Tibial nerve (tissue), 4 donors: ENCODE measurements at places on chromosomes 4 and X. TPM values are rescaled to one million over a fixed set of nuclear protein-coding genes. Genes with fewer than 3 reads are reported as not detected.
A peak's percentile ranks its signal among the peaks of the same experiment; 100 is the strongest.

WNK3 gene
- 2.0 TPM for total RNA-seq

RBM46 gene
- not detected for total RNA-seq

KCND1 gene
- 4.4 TPM for total RNA-seq

RHOXF2 gene
- total RNA-seq = not detected

AWAT2 gene
- not detected for total RNA-seq

MRFAP1L1 gene
- 51.6 TPM for total RNA-seq

NAT8L gene
- total RNA-seq = 11.1 TPM

NPY1R gene
- 4.8 TPM for total RNA-seq

SORBS2 gene
- 45.3 TPM for total RNA-seq

DNA sequence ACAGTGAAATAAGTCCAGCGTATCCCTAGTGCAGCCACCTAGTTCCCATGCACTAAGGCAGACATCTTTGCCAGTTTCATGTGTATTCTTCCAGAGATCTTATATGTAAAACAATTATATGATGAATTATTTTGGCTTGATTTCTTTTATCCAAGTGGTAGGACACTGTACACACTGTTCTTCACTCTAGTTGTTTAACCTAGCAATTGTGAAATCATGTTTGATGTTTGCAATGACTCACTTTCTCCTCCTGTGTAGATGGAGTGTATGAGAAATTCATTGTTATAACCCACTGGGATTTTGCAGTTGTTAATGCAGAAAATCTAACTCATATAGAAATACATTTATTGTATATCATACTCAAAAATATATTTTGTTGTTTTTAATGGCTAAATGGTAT, 17.5 kb upstream of the TBC1D1 start:
- no peak for DNase-seq

- no peak for DNase-seq
Measured at GRCh38 chrX:53376888-53377287, 45.6 kb downstream of the SMC1A start.

DNA sequence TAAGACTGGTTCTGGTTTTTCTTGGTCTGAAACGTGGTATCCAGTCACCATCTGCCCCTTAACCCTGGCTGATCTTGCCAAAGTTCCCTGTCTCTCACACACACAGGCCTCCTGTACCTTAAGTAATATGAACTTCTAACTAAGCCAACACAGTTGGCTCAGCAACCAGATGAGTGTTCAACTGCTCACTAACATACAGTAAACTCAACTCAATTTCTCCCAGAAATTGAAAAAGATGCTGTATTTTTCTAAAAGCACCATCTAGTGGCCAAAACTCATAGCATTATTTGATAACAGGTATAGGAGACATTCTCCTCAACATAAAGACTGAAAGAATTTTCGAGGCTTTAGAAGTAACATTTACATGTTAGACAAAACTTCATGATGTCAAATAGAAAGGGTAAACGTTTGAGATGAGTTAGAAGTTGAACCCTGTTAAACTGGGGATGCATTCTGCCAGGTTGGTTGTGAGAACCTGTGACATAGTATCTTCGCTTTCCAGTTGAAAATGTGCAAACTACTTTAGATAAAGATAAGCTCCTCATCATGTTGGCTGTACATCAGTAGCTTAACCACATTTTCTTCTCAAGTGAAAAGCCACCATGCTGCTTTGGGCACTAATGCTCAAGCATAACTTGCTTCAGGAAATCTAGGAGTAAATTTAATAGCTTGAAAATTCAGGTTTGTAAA, 31.2 kb downstream of the CCNI start:
- no peak for DNase-seq

- DNase-seq = no peak
Measured at GRCh38 chr4:7529368-7530080, 94.8 kb upstream of the PSAPL1 start.

DNA sequence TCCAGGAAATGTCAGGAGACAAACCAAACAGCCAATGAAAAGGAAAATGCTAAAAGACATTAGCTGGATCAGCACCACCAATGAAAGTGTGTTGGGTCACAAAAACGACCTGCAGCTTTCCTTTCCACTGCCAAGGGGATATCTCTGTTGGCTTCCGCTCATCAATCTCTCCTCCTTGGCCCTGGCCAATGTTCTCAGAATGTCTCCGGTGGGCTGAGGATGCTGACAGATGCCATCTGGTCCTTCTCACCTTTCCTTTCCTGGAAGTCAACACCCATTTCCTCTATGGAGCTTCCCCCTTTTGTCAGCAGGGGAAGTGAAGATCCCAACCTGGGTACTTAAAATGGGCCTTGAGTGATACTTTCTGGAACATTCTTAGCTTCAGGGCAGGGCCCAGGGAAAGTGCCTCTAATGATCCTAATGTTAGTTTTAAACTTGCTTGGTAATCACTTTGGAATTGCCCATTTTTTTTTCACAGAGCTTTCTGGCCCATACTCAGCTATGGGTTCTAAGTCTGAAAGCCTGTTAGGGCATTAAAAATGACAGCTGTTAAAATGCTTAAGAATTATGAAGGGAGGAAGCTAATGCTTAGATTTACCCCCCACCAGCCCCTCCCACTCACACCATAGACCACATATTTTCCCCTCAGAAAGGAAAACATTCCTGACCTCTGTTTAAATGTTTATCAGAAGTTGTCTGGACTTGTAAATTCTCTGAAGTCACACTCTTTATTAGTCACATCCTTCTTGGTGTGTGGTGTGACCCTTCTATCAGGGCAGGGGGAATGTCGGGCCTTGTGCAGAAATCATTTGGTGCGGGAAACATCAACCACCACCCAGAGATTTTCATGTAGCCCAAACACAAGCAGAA, 29.2 kb downstream of the IGFBP7 start:
- no peak for DNase-seq

DNA sequence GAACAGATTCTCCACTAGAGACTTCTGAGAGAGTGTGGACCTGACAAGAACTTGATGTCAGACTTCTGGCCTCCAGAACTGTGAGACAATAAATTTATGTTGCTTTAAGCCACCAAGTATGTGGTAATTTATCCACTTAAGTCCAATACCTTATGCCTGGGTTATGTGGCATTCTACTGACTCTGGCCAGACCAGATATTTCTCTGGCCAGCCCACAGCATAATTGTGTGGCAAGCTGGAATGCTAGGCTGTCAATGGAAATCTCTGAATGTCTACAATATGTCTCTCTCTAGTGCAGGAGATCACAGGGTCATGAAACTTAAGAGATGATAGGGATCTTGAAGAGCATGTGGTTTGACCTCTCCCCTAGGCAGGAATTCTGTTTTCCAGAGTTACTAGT, 251.0 kb downstream of the ZNF674 start:
- no peak for DNase-seq

DNA sequence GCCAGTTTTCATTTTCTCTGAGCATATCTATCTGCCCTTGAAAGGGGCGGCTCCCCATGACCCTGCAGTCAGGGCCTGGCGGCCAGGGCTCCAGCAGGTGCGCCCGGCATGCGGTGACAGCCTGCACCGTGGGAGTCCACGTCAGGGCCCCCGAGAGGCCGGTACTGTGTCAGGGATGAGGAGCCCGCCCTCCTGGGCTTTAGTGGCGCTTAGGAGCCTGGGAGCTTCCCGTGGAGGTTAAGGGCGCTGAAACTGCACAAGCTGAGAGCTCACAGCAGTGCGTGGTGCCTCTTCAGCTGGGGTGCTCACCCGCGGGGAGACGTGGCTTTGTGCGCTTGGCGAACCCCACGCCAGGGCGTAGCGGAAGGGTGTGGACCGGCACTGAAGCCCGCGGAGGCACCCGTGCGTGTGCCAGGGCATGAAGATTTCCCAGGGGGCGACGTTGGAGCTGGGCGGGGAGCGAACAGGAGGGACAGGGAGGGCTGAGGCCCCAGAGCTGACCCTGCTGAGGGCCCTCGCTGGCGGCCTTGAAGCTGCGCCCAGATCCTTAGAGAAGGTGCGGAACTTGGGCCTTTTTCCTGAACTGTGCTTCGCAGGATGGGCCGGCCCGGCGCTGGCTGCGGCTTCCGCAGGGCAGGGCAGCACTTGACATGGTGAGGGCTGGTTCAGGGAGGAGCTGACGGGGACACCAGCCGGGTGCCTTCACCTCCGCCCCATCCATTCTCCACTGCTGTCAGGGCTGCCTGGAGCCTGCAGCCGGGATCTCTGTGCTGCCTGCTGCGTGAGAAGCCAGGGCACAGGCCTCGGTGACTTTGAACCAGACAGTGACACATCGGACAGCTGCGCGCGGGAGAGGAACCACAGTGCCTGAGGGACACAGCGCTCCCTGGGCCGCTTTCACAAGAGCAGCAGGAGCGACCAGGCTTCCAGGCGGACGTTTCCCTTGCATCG, 32.9 kb downstream of the HTT-AS start:
- DNase-seq = peak; percentile 33

DNA sequence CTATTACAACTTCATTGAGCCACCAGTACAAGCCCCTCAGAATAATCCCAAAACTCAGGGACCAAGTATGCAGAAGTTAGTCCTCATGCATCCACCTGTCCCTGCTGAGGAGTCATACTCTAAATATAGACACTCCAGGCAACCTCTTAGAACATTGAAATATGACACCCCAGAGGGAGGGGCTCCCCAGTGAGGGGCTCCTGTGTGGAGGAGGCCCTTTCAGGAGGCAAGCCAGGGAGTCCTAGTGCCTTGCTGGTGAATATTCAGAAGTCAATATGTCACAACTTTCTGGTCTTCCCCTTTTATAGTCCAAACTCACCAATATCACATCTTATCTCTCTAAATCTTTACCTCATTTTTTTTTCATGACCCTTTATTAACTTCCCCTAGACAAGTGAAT, 1.6 kb upstream of the ARMCX6 start:
- DNase-seq = no peak

DNA sequence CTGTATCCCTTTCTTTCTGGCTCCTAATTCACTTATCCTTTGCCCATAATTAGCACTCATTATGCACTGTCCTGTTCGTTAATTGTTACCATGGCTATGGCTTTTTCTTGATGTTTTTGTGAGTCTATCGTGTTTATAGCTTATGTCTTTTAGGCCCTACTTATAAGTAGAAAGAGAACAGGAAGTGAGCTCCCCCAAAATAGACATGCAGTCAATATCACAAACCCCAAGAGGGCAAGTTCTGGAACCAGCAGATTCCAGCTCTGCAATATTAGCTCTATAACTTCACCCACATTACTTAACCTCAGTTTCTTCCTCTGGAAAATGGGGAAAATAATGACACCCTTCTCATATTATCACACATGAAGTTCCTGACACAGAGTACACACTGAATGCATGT, 7.4 kb upstream of the HS3ST1 start:
- DNase-seq = no peak

DNA sequence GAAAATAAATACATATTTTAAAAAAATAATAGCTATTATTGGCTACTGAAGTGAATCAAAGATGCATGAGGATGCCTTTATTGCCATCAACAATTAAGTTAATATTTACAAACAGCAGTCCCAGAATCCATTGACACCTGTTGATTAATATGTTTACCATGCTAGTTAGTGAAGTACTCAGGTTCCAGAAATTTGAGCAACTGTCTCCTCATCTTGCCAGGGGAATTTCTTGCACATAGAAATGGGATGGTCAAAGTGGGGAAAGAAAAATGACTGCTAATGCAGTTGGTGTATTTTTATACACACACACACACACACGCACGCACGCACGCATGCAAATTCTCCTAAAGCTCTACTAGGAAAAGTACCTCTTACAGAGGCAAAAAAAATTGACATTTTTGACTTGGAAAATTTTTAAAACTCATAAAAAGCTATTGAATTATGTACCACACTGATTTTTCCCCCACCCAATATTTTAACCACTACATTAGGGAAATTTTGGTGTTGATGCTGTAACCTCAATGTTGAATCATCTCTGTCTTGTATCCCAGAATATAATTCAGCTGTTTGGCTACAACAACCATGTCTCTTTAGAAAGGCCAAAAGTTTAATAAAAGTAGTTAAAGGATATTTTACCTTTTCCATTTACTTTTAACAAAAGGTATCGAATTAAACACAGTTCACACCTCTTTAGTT, 105.3 kb upstream of the TMEM150C start:
- no peak for DNase-seq

DNA sequence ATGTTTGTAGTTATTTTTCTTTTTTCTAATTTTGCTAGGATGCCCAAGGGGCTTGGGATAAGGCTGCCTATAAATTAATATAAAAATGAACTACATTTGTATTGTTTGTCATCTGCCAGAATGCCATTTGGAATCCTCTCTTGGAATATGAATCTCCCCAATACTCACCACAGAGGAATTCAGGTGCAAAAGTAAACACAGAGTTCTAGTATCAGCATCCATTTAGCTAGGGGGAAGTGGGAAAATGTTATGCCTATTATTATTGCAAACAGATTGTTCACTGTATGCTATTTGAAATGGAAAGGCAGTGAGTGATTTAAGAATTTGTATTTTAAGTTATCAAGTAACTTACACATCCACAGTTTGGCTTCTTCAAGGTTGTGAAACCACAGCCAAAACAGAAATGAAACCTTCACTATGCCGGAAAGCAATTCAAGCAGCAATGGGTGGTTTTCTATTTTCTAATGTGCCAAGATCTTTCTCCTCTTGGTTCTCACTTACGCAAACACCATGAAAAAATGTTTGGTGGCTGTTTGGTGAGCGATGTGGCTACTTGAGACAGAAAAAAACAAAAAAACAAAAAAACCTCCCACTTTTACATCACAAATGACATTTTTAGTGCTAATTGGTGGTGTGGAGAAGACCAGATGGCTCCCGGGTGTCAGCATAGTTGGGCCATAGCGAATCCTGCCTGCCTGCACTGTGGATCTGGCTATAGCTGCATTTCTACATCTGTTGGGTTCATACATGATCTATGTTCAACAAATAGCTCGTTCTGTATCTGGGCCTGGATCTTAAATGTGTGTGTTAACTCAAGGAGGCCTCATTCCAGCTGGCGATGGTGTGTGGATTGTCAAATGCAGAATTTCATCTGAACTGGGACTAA, 200.8 kb upstream of the GIMD1 start:
- no peak for DNase-seq

GRCh38 chrX:117532339-117532738, 584.3 kb downstream of the KLHL13 start:
- no peak for DNase-seq

DNA sequence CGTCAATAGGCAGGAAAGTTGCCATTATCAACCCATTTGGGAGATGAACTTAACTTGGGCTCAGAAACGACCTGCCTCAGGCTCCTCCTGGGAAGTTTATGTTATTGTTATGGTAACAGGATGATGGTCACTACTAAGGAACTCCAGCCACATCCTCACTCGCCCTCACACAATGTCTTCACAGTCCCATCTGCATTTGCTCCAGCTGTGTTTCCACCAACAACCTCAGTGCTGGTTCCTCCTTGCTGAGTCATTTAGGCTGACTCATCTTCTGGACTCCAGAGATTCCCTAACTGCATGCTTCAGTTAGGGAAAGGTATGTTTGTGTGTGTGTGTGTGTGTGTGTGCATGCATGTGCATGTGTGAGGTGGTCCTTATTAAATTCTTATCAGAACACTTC, 293.4 kb upstream of the BOD1L1 start:
- peak; percentile 56 for DNase-seq

GRCh38 chr4:95371476-95372224, 177.1 kb downstream of the UNC5C start:
- DNase-seq = no peak

- DNase-seq = no peak
Measured at GRCh38 chr4:154511981-154512380, 20.4 kb upstream of the DCHS2 start.

- no peak for DNase-seq
Measured at GRCh38 chr4:152988721-152989553, 52.8 kb downstream of the FHDC1 start.
